Muscle of back (tissue), 13 donors: ENCODE measurements at places on chromosomes 13 and 19. TPM values are rescaled to one million over a fixed set of nuclear protein-coding genes. Genes with fewer than 3 reads are reported as not detected.

DNA sequence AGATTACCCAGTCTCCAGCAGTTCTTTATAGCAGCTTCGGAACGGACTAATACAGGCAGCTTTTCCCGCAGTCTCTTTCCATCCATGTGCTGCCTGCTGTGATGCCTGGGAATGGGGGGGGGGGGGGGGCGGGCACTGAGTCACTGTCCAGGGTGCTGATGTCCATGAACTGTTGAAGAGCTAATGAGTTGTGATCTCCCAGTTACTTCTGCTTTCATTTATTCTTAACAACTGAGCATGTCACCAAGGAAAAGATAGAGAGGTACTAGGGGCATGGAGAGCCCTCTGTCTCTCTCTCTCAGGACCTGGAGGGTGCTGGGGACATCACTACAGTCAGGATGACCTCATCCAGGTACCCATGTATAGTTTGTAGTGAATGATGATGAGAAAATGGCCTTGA, 20.3 kb upstream of the CEACAM1 start:
- no peak for DNase-seq

DNA sequence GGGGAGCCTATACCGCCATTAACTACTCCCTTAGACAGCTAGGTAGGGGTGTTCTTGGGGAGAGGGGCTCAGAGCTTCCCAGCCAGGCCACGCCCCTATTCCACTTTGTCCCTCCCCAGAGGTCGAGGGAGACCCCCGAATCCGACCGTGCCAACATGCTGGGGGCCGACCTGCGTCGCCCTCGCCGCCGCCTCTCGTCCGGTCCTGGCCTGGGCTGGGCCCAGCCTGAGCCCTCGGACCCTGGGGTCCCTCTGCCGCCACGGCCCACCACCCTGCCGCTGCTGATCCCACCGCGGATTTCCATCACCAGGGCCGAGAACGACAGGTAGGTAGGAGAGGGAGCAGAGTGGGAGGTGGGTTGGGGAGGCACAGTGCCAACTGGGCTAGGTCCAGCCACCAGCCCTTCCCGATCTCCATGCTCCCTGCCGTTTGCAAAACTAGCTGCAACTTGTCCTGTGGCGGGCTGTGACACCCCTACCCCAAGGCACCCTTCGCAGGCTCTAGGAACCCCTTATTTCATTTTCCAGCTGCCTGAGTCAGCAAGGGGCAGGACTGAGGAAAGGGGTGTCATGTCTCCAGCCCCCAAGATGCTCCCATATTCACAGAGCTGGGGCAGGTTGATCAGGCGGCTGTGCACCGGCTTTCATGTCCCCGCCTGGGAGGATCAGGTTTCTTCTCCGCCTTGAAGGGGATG, 2.6 kb upstream of the PDE4A start:
- peak; percentile 19 for DNase-seq

DNA sequence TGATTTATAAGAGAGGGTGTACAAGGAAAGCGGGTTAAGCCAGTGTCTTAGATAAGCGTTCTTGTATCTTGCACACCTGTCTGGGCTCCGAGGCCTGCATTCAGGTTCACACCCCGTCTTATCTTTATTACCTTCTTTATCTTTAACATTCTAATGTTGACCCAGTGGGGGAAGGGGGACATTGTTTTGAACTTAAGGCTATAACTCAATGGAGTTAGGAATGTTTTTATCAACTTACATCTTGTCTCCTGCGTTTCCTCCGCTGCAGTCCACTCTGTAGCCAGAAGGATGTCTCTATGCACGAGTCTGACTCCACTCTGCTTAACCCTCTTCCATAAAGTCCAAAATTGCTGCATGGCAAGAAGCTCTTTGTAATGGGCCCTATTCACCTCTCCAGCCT, 71.2 kb downstream of the FGF9 start:
- DNase-seq = no peak

DNA sequence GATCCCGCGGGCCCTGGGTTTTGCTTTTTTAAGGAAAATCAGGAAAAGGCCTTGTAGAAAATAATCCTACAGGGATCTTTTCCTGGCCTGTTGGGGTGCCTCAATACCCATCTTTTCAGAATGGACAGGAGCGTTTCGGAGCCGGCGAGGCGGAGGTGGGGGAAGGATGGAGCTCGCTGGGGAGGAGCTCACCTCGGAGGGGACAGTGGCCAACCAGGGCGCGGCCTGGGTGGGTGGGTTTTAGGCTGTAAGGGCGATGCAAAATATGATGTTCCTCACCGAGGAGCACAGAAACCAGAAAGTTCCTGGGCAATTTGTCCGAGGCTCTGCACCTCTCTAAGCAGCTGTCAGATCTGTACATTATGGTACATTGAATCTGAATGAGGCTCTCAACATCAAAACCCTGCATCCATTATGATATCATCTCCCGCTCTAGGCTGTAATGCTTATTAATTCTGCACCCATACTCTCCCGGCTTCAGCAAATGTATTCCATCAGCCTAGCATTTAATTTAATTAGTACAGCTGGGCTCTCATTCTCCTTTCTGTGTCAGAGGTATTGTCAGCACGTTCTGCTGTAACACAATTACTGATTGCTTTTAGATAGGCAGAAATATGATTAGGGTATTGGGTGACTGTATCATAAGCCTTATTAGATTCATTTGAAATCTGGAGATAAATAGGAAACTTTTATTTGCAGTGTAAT, 90.3 kb upstream of the SOX1 start:
- no peak for DNase-seq

DNA sequence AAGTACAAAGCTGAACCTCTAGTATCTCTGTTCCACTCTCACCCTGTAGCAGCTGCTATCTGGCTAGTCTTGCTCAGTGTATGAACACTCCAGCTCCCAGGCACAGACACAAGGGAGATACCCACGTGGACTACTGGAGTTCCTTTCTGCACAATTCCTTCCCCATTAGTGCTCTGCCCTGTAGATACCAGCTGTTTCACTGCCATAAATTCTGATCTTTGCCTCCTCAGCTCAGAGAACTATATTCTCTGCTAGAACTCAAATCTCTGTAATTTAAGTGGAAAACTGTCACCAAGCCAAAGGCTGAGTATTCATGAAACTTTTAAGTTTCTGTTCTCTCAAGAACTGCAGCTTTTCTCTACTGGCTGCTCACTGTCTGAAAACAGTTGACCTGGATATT, 273.7 kb downstream of the DIAPH3 start:
- peak; percentile 67 for DNase-seq

DNA sequence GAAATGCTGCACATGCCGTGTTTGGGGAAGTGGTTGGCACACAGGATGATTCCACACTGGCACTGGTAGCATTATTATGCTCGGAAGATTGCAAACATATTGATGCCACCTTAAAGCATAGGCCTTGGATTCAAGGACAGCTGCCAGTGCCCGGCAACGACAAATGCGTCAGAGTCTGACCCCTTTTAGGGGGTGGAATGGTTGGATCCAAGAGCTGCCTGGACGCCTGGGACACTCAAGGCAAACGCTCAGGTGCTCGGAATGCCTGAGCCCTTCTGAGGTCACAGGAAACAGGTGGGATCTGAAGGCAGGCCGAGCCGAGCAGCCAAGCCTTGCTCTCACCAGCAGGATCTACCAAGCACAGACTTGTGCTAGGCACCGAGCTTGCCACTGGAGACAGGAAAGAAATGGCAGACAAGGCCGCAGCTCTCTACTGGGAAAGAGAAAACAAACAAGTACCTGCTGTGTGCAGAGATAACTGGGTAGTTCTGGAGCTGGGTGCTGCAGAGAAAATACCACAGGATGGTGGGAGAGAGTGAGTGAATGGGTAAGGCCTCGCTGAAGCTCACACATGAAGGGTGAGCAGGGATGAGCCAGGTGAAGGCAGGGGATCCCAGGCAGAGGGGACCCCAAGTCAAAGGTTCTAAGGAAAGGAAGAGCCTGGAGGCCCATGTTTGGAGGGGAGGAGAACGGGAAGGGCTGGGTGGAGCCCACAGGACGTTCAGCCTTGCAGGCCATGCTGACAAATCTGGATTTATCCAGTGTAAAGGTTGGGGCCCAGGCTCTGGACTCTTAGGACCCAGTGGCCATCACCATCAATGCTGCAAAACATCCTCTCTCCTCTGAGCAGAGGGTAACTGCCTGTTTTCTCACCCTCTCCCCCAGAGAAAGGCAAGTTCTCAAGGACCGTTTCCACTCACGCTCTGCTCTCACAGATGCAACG, 9.2 kb downstream of the RANBP3 start:
- no peak for DNase-seq

GRCh38 chr19:6091771-6092291, 18.5 kb downstream of the RFX2 start:
- DNase-seq = no peak

GRCh38 chr13:80633251-80633650, 292.3 kb upstream of the SPRY2 start:
- no peak for DNase-seq

- DNase-seq = no peak
Observed at GRCh38 chr13:39632994-39633393, 22.5 kb upstream of the COG6 start.

DNA sequence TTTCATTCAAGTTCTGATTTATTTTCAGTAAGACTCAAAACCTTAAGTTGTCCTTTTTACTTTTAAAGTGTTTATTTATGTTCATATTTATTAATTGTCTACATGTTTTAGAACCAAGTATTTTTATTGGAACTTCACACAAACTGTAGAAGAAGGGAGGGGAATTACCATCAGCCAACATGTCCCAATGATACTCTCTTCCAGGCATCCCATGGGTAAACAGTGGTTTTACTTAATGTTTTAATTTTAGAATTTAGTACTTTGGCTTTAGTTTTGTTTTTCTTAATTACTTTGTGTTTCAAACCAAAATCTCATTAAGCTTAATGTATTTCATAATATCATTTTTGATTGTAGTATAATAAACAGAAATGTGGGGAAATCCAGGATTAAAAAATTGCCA, 5.2 kb downstream of the TNFSF13B start:
- no peak for DNase-seq

- DNase-seq = no peak
Observed at GRCh38 chr13:97430296-97430695, 3.7 kb upstream of the RAP2A start.

The SYNGR4 gene
- polyA plus RNA-seq = not detected

The SLC10A2 gene
- not detected for polyA plus RNA-seq

The SEMA6B gene
- polyA plus RNA-seq = 35.5 TPM
